ENCODE measurements at places on chromosomes 16 and 17.

- no peak for DNase-seq
Observed at GRCh38 chr17:41561554-41561953, 10.3 kb downstream of the KRT9 start.

DNA sequence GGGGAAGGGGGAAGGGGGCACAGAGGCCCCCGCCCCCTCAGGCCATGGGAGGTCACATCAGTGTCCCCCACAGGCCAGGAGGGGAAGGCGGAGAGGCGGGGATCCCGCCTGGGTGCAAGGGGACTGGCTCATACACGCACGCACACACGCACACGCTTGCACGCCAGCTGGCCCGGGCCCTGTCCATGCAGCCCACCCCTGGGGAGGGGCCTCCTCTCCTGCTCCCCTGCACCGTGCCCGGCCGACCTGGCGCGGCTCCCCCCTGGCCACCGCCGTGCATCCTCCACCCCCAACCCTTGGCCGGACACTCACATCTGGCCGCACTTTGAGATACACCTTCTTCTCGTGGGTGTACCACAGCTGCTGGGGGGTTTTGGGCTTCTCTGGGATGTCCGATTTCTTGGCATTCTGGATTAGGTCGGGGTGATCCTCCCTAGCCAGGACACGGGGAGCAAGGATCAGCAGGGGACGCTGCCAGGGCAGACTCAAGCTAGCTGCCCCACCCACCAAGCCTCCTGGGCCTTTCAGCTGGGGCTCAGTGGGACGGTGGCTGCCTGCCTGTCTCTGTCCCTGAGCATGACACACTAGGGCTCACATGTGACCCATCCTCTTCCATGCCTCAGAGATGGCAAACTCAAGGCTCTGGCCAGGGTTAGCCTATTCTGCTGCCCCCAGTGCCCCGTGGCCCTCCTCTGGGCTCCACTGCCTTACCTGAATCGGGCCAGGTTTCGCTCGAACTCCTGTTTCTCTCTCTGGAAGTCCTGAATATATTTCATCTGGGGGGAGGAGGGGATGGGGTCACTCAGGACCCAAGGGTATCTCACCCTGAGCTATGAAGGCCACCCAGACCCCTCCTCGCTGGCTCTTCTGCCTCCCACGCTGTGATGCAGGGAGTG lies 6.7 kb downstream of the UBTF start:
- DNase-seq, result no peak

DNA sequence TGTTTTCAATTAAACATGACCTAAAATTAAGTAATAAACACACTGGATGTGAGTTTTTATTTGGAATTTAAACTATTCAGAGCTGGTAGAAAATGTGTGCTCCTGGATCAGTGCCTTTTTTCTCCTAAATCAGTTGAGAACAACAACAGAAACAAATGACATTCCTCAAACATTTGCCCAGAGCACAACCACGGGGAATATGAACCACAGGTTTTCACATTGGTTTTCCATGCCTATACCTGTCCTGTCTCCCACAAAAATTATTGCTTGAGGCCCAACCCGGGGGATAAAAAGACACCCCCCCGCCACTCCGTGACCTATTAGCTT lies 6.8 kb downstream of the HSBP1 start:
- DNase-seq, result no peak

- no peak for DNase-seq
Observed at GRCh38 chr17:56983366-56983765, 5.4 kb downstream of the SCPEP1 start.

- DNase-seq, result peak; percentile 34
Observed at GRCh38 chr17:58338841-58339754, 10.5 kb upstream of the TSPOAP1 start.

DNA sequence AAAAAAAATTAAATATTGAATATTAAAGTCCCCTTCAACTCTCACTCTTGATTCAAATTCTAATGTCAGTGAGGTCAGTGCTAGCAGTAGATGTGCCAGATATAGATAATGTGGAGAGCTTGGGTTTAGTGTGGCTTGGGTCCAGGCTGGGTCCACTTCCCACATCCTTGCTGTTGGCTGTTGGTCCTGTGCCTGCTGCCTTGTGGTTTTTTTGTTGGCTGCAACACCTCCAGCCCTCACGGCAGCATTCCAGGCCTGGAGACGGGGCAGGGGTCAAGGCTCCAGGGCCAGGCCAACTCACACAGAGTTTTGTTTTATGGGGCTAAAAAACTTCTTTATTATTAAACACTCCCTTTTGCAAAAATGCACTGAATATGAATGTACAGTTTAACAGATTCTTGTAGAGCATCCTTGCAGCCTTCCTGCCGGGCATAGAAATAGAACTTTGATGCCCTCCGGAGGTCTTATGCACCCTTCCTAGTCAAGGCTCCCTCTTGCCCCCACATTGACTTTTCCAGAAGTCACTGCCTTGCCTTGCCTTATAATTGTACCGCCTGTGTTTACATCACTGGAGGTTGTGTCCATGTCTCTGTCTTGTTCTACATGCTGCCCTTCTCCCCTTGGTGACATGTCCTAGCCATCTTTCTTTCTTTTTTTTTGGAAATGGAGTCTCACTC lies 25.5 kb upstream of the MYO15B start:
- no peak for DNase-seq

DNA sequence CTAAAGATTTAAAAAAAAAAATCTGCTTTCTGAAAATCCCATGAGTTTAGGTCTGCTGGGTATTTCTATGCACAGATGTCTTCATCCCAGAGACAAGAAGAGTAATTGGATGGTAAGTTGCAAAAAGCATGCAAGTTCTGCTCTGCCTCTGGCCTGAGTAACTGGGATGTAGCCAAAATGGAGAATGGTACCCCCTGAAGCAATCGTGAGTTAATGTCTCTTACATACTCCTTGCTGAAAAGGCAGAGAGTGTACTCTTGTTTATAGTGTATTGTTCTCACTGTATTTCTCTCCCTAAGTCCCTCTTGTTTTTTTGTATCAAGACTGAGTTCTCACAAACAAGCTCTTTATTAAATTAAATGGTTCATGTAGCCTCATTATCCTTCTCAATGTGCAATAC lies 259.0 kb downstream of the IRX3 start:
- DNase-seq, result no peak

GRCh38 chr16:74372953-74373846 lies 2.9 kb upstream of the NPIPB15 start:
- no peak for DNase-seq
